ENCODE measurements at places on chromosomes 12 and 14.

DNA sequence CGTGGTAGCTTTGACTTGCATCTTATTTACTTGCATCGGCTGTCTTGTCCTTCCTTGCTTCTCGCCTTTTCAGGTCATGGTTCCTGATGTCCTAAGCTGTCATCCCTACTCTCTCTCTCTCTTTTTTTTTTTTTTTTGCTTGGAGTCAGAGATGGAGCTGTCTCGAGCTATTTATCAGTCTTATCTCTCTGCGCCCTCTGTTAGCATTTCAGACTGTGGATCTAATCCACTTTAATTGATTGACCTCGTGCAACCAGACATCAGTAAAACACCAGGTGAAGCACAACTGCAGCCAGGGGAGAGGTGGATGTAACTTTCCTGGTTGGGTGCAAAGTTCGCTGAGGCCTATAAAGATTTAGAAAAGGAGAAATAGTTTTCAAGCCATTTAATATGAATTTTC lies 554.8 kb downstream of the DIO2 start:
- no peak for DNase-seq

GRCh38 chr12:49889361-49890095 lies 14.2 kb downstream of the FAIM2 start:
- no peak for DNase-seq

GRCh38 chr14:53630336-53630735 lies 326.3 kb downstream of the BMP4 start:
- no peak for DNase-seq

DNA sequence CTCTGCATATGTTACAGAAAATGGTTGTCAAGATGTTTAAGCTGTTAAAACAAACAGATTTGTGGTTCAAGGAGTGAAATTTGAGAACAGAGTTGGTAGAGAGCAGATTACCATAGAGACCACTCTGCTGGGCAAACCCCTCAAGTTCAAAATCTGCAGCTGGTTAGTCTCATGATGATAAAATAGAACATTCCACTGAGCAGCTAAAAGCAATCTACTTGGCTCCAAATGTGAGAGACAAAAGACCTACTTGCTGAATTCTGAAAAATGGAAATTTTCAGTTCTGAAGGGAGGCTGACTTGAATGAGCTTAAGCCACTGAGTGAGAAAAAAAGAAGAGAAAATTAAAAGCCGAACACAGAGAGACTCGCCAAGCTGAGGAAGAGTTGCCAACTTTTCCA lies 519.3 kb downstream of the NOVA1 start:
- no peak for DNase-seq

GRCh38 chr12:45285717-45286116 lies 69.8 kb downstream of the ANO6 start:
- no peak for DNase-seq

- DNase-seq = no peak
Measured at GRCh38 chr14:76653875-76654572, 107.2 kb upstream of the VASH1 start.

GRCh38 chr14:56002342-56002741 lies 115.9 kb upstream of the PELI2 start:
- no peak for DNase-seq

DNA sequence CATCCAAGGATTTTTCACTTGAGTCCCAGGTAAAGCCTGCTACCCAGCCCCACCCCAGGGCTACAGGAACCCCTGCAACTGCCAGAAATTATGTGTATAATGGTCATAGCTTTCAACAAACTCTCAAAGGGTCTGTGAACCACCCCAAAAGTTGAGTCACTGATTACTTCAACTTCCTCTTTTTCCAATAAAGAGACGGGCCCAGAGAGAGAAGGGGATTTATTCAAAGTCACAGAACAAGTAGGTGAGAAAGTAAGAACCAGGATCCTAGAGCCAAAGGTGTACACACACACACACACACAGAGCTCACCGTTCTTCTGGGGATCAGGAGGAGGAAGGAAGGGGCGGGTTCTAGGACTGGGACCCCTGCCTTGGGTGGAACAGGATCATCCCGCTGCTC lies 4.8 kb upstream of the ITPK1 start:
- DNase-seq = no peak

GRCh38 chr14:68421116-68421515 lies 371.8 kb downstream of the ZFP36L1 start:
- no peak for DNase-seq

DNA sequence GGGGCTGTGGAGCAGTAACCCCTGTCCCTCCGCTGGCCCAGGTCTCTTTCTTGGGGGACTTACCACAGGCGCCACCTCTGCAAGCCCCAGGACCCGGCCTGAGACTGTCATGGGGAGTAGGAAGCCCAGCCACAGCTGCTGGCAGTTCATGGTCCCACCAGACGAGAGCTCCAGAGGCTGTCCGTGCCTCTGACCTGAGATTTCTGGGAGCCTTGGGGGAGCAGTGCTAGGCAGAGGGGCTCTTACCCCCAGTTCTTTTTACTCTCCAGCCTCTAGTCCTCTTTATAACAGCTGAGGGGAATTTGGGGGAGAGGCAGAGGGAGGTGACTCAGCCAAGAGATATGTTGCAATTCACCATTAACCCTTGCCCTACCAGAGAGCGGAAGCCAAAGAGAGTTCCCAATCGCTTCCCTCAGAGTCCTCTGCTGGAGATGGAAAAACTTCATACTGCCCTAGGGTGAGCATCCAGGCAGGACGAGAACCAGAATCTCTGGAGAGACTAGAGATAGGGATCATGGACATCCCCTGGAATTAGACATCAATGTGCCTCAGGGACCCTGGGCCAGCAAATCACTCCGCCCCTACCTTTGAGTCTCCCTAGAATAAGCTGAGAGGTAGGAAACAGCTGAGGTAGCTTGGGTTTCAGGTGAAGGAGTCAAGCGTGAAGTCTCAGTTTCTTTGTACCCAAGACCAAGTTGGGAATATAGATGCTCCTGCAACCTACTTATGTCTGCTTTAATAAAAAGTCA lies at the start of gene MMP19:
TSS of gene MMP19 (minus strand) at position 256 of the 749 bp plus-strand sequence. CDS start at position 150, 106 bp downstream.
- no peak for DNase-seq

GRCh38 chr14:44979740-44980356 lies 17.9 kb downstream of the TOGARAM1 start:
- no peak for DNase-seq

DNA sequence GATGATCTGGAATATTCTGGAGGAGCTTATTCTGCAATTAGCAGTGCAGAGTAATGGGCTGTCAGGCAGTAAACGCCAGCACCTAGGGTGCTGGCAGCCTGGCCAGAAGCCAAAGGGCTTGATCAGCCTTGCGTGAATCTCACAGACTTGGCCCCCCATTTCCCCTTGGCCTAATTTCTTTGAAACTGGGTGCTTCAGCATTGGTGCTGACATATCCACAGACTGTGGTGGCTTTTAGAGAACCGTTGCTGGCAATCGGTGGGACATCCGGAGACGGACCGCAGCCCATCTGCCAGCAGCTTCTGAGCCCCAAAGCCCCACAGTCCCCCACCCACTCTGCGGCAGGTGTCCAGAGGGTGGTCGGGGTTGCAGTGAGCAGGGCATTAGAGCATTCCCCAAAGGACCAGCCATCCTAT lies 157.1 kb downstream of the CALM1 start:
- no peak for DNase-seq

DNA sequence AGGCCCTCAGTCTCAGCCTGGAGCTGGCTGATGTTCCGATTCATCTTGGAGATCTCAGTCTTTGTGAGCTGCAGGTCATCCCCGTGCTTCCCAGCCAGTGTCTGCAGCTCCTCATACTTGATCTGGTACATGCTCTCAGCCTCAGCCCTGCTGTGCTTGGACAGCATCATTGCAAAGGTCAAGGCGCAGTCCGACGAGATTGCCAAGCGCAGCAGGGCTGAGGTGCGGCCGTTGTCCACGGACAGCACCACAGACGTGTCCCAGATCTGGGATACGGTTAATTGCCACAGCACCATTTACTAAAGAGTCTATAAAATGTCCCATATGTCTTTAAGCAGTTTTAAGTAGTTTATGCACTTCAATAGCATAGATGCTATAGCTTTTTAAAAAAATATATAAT lies 965.7 kb downstream of the FSCB start:
- DNase-seq = no peak

- DNase-seq = no peak
Measured at GRCh38 chr12:27277846-27278260, 33.8 kb downstream of the STK38L start.

DNA sequence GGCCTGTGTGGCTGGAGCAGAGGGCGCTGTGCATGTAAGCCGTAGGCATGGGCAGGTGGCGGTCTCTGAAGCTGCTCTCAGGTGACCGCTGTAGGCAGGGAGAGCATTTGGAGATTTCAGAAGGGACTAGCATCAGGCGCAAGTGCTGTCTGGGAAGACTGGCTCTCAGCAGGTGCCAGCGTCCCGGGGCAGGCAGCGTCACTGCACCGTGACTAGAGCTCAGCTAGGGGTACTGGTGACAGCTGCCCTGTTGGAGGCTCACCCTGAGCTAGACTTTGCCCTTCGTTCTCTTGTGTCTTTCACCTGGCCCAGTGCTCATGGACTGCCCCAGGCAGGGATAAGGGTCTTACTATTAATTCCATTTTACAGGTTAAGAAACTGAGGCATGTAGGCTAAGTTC lies 78.9 kb downstream of the DDX51 start:
- DNase-seq = no peak

DNA sequence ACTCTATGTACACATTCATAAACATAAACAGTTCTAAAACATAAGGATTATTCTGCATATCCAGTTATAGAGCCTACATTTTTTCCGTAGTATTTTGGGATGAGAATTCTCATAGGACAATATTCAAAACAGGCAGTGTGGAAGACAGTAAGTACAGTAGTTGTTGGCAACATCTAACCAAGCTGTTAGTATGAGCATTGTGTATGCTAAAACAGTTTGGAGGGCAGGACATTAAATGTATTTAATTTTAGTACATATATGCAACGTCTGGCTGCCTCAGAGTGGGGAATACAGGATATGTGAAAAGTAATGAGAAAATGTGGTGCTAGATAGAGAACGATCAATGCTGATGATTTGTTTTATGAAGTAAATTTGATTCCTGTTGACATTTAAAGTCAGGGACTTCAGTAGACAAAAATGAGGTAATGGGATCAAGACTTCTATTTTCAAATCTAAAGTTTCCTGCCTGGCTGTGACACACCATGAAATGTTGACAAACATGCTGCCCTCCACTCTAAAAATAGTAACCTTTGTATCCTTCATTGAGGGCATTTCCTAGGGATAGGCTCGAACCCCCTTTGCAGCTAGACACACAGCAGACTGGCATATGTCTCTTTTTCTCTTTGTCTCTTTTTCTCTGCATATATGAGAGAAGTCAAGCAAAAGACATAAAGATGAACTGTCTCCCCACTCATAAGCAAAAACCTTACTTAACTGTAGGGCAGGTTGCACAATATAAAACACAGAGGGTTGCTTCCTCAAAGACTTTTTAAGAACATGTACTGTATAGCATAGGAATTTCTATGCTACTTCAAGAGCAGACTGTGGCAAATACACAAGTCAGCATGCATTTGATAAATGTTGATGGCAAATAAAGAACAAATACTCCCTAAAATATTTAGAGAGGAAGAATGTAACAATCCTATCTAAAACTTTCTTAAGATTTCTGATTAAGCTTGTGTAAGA lies 75.5 kb upstream of the GTF2A1 start:
- no peak for DNase-seq

DNA sequence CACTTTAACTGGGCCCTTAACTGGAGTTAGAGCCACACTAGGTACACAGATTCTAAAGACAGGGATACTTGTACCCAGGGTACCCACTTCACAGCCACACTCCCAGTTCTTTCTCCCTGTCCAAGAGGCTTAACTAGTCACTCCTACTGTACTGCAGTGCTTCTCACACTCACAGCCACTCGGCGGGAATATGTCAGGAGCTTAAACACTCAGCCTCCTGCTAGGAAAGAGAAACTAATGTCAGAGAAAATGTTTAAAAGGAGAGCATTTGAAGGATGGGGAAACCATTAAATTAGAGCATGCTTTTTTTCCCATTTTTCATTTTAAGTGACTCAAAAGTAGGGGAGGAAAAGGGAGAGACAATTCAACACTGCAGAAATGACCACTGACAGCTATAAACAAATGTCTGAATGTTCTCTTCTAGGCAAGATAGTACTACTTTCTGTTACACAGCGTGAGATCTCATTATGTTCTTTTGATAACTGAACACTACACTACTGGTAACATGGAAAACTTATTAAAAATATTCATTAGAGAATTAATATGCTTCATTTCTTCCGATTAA lies 22.9 kb upstream of the MDM1 start:
- no peak for DNase-seq

- peak; percentile 32 for DNase-seq
Measured at GRCh38 chr12:121530600-121531355, 50.0 kb downstream of the KDM2B start.

GRCh38 chr14:20836668-20837338 lies 34.2 kb upstream of the RNASE1 start:
- no peak for DNase-seq

- DNase-seq = no peak
Measured at GRCh38 chr14:50790589-50790988, 40.4 kb downstream of the NIN start.

DNA sequence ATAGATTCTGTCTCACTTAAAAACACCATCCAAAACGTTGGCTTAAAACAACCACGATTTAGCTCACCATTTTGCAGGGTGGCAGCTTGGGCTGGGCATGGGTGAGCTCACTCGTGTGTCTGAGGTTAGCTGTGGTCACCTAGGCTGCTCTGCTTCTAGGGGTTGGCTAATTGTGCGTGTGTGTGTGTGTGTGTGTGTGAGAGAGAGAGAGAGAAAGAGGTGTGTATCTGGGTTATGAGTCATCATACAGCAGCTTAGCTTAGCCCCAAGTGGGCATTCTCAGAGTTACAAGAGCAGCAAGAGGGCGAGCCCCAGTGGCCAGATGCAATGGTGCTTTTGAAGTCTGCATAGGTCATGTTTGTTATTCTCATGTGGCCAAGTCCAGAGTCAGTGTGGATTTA lies 6.0 kb downstream of the FBXW8 start:
- no peak for DNase-seq

DNA sequence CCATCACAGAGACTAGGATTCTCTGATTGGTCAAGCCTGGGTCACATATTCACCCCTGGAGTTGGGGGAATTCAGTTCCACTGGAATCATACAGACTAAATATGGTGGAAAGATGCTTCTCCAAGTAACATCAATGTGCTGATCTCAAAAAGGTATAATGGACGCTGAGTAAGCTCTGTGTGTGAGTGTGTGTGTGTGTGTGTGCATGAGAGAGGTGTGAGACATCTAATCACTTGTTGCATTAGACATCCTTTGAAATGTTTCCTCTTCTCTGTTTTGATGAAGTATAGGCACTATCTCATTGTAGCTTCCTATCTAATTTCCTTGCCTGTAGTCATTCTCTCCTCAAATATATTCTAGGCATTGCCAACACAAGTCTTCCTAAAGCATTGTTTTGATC lies 5.0 kb upstream of the RAB3IP start:
- no peak for DNase-seq

- no peak for DNase-seq
Measured at GRCh38 chr12:4246116-4246515, 27.4 kb upstream of the CCND2 start.
